Forelimb muscle (tissue), 1 donor: ENCODE measurements at places on chromosomes 2 and 18. TPM values are rescaled to one million over a fixed set of nuclear protein-coding genes. Genes with fewer than 3 reads are reported as not detected.

Gene GNAL
- 1.1 TPM for polyA plus RNA-seq

- no peak for DNase-seq
These were observed 172.4 kb downstream of the LRATD1 start for GRCh38 chr2:14804902-14805301.

DNA sequence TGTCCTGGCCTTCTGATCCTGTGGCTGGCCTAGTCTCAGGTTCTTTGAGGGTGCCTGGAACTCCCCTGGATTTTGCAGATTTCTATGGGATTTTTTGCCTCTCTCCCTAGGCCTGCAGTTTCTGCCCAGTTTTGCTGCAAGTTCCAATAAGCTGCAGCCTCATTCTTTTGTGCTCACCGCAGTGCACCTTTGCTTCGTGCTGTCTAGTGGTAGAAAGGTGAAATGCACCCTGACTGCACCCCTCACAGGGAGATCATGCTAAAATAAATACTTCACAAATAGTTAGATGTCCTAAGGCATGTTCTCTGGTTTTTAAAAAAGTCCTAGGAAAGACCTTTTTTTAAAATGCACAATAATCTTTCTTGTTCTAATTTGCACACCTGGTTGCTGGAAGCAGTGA is 72.5 kb downstream of the GNAL start:
- DNase-seq, result no peak

Gene CELF4
- 1.1 TPM for polyA plus RNA-seq

GRCh38 chr2:70935468-70936164 is at the start of gene ATP6V1B1:
Gene ATP6V1B1, plus strand, starts transcription at chr2:70935900. Its CDS starts 55 bp downstream, at chr2:70935955.
- no peak for DNase-seq

Gene GKN2
- polyA plus RNA-seq, result not detected

Gene CCDC102B
- 11.9 TPM for polyA plus RNA-seq

Gene MATN3
- 1.6 TPM for polyA plus RNA-seq

DNA sequence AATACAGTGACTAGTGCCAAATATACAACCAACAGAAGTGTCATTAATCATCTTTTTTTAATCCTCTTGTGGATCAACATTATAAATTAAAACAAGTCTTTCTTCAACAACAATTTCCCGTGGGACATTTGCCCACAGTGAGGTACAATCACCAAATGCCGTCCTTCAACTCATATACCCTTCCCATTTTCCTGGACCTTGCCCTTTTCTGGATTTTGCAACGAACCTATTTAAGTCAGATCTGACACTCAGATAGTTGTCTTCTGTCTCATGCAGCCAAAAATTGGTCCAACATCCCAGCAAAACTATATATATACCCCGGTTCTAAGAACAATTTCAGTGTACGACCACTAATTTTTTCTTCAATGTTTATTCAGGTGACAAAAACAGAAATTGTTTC is 324.0 kb downstream of the DSEL start:
- DNase-seq, result no peak

Gene TMEM198
- polyA plus RNA-seq, result 2.6 TPM

Gene C2orf69
- 8.0 TPM for polyA plus RNA-seq

- no peak for DNase-seq
These were observed 135.0 kb downstream of the TGIF1 start for GRCh38 chr18:3584897-3585460.

Gene SLC23A3
- 1.3 TPM for polyA plus RNA-seq

DNA sequence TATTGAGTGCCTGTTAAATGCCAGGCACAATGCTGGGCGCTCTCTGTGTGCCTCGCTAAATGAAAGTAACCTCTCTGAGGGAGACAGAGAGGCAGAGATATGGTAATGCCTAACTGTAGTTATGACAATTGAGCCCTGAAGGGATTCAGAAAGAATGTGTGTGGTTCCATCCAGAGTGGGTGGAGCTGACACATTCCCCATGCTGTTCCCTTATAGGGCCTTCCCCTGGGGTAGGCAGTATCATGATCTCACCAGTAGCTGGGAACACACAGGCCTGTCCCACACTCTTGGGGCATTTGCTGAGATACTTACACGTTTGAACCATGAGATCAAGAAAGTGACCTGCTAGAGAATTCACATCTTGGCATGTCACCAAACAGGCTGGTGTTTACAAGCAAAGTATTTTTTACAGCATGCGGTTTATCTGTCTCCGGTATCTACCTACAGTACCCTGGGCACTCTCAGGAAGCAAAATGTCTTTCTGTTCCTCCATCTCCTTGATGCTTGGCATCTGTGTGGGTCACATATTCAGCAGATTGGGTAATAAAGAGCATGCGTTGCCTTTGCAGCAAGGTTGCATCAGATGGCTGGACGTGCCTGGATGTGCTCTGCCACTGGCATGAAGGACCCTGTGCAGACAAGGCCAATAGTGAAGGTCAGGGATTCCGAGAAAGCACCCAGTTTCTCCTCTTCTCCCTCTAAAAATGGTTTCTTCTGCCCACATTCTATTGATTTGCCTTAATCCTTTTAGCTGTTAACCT is 9.4 kb downstream of the CTIF start:
- DNase-seq, result no peak

Gene ARHGAP28
- polyA plus RNA-seq, result 22.5 TPM

GRCh38 chr2:21043744-21044532 is at the start of gene APOB:
Gene APOB, minus strand, starts transcription at chr2:21044073. Its CDS starts 128 bp downstream, at chr2:21043945.
- DNase-seq, result no peak

- no peak for DNase-seq
These were observed 116.0 kb downstream of the COPS8 start for GRCh38 chr2:237201461-237202287.

- no peak for DNase-seq
These were observed 926.5 kb upstream of the ACVR2A start for GRCh38 chr2:146918280-146918679.

GRCh38 chr18:24246143-24246542 is 107.3 kb downstream of the CABYR start:
- DNase-seq, result no peak

GRCh38 chr2:177553176-177553884 is 160.8 kb downstream of the AGPS start:
- DNase-seq, result no peak

Gene MEP1B
- polyA plus RNA-seq, result 0.11 TPM

- DNase-seq, result no peak
These were observed 586.0 kb upstream of the VRK2 start for GRCh38 chr2:57460396-57461276.

- DNase-seq, result no peak
These were observed 10.4 kb downstream of the ADCY3 start for GRCh38 chr2:24909555-24910177.

- DNase-seq, result peak; percentile 79
These were observed 124.3 kb upstream of the CYP26B1 start for GRCh38 chr2:72271766-72272641.

DNA sequence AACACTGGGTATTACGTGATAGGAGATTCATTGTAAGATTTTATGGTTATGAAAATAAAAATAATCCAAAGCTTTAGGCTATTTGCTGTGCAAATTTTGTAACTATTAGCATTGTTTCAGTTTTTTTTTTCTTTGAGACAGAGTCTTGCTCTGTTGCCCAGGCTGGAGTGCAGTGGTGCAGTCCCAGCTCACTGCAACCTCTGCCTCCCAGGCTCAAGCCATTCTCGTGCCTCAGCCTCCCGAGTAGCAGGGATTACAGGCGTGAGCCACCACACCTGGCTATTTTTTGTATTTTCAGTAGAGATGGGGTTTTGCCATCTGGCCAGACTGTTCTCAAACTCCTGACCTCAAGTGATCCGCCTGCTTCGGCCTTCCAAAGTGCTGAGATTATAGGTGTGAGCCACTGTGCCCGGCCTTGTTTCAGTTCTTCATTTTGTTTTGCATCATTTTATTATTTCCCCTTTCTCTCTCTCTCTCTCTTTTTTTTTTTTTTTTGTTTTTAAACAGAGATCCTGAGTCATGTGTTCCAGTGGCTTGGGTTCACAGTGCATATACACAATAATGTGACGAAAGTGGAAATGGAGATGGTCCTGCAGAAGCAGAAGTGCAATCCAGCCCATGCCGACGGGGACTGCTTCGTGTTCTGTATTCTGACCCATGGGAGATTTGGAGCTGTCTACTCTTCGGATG is 25.8 kb downstream of the CASP10 start:
- no peak for DNase-seq

GRCh38 chr2:66532972-66533868 is 98.3 kb downstream of the MEIS1 start:
- DNase-seq, result no peak

Gene ACOXL
- polyA plus RNA-seq, result 0.11 TPM

Gene BMP10
- polyA plus RNA-seq, result not detected

DNA sequence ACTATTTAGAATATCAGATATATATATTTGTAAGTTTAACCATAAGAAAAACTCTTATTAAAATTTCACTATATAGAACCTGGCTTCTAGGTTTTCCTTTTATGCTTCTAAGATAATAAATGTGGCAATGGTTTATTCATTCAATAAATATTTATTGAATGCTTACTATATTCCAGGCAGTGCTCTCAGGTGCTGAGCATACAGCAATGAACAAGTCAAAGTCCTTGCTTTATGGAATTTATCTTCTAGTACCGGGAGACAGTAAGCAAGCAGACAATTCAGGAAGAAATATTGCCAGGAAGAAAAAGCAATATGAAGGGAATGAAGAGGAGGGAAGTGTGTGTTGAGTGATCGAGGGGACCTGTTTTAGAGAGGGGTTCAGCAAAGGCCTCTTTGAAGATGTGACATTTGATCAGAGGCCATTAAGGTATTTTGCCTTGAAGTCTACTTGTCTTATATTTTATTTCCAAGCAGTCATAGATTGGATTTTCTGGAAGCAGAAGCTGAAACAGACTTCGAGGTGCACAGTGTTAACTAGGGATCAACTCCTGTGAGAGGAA is 94.5 kb upstream of the LYPD6 start:
- no peak for DNase-seq

DNA sequence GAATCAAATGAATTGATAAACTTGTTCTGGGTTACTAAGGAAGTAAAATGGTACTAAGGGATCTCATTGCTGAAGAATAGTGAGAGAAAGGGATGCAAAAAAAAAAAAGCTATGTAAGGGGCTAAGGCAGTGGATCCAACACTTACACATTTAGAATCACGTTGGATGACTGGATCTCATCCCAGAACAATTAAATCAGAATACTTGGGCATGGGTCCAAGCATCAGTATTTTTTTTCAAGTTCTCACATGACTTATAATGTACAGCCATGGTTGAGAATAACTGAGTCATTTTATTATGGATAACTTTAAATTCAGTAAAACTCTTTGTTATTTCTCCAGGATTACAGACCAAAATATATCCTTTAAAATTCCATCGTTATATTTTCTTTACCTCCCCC is 8.5 kb downstream of the DSC1 start:
- DNase-seq, result no peak

DNA sequence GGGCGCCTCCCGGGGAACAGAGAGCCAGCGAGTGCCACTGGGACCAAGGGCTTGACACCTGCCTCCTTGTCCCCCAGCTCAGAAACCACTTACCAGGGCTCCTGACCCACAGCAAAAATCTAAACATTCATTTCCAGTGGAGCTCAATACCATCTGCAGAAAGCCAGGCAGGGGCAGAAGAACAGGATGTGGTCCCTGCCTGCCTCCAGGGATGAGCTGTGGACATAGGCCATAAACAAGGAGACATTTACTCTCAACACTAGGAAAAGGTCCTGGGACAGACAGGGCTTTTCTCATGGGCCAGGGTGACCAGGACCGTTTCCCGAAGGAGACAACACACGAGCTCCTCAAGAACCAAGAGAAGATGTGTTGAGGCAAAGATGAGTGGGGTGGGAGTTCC is 203.0 kb downstream of the CTIF start:
- DNase-seq, result no peak

Gene ST8SIA3
- polyA plus RNA-seq, result not detected

DNA sequence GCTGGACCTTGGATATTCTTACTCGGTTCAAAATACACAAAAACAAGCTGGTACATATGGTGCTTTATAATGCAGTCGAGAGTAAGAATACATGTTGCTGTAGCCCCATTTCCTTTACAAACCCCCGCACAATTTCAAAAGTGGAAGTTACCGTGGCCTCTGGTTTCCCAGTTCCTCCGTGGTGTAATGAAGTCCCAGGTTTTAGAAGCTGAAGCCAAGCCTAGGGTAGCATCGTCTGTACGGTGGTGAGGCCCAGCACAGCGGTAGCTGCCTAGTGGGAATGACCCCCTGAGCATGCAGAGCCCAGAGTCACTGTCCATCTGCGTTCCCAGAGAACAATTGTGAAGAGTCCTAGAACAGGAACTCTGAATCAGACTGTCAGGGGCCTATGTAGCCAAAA is 171.8 kb downstream of the ASXL3 start:
- DNase-seq, result no peak

Gene IL18RAP
- polyA plus RNA-seq, result 0.34 TPM

Gene HOXD11
- polyA plus RNA-seq, result not detected

Gene NR4A2
- 1.6 TPM for polyA plus RNA-seq

Gene RAB17
- polyA plus RNA-seq, result 4.1 TPM

Gene HOXD3
- polyA plus RNA-seq, result 3.3 TPM

DNA sequence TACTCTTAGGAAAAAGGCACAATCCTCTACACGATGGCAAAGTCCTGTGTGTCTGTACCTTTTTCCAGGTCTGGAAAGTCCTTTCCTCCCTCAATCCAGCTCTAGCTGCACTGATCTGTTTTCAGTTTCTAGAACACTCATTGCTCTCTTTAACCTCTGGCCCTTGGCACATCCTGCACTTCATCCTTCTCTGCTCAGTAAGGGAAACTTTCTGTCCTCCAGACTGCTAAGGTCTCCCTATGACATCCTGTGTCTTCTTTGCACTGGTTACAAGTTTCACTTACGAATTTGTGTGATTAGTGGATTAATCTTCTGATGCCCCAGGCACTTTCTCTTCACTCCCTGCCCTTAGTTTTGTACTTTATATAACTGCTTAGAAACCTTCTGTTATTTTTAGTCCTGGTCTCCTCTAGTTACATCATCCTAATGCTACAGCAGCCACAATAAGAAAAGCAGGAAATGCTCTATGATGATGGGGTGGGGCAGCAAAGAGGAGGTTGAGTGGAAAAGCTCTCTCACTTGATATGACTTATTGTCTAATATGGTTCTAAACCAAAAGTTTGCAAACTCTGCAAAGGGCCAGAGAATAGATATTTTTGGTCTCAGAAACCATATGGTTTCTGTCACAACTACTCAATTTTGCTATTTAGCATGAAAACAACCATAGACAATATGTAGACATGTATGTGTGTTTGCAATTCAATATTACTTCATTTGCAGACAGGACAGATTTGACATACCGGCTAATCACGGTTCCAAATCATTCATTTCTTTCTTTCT is 568.2 kb downstream of the THSD7B start:
- no peak for DNase-seq

GRCh38 chr2:76953733-76954347 is 568.3 kb downstream of the LRRTM4 start:
- DNase-seq, result peak; percentile 11

- DNase-seq, result no peak
These were observed 135.4 kb downstream of the PHLPP1 start for GRCh38 chr18:62850619-62851306.

- DNase-seq, result no peak
These were observed 220.9 kb downstream of the ATAD2B start for GRCh38 chr2:23705771-23706612.

- no peak for DNase-seq
These were observed 253.9 kb downstream of the OSR1 start for GRCh38 chr2:19104503-19104902.

- DNase-seq, result no peak
These were observed 174.1 kb downstream of the ANKRD44 start for GRCh38 chr2:197136452-197136851.

- no peak for DNase-seq
These were observed 92.0 kb downstream of the ASAP2 start for GRCh38 chr2:9298583-9298982.

- DNase-seq, result no peak
These were observed 66.2 kb downstream of the HS1BP3 start for GRCh38 chr2:20584399-20585358.
